ENCODE measurements at places on chromosomes 1 and 21.

- no peak for DNase-seq
These were observed 14.1 kb upstream of the KLHDC8A start for GRCh38 chr1:205370780-205371179.

- no peak for DNase-seq
These were observed 22.3 kb downstream of the APP start for GRCh38 chr21:26148071-26148839.

DNA sequence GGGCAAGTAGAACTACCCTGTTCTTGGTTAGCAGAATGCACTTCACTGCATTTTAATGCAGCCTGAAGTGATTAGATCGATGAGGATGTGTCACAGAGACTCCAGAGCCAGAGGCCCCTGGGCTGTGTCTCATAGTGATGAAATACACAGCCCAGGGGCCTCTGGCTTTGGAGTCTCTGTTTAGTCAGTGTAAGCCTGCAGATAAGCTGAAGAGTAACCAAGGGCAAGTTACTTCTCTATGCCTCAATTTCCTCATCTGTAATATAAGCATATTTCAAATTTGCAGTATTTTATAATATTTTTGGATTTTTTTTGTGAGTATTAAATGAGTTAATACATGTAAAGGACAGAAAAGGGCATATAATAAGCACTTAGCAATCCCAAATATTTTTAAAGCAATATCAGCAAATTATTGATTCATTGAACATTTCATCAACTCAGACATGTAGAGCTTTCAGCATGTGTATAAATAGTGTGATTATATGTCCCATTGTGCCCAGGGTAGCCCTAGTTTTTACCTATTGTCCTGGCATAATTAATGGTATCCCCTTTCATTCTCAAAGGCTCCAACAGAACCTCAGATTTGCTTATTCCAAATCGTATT, 23.6 kb upstream of the APOBEC4 start:
- no peak for DNase-seq

GRCh38 chr21:18776936-18777335, 373.4 kb upstream of the TMPRSS15 start:
- no peak for DNase-seq

DNA sequence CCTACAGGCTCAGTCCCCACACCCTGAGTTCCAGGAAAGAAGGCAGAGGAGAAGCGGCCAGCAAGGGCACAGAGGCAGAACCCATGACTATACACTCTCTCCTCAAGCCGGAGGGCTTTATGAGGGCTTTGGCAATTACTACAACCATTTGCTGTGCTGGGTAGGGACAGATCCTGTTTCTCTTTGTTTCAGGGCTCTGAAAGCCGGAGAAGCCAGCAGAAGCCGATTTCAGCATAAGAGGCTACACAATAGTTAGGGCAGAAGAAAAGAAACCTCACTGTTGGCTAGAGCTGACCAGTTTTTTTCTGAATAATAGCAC, 13.9 kb downstream of the GPR3 start:
- no peak for DNase-seq

- DNase-seq = no peak
These were observed 38.6 kb downstream of the FMO4 start for GRCh38 chr1:171352554-171352953.

GRCh38 chr1:184022668-184023067, 14.9 kb downstream of the COLGALT2 start:
- DNase-seq = no peak

DNA sequence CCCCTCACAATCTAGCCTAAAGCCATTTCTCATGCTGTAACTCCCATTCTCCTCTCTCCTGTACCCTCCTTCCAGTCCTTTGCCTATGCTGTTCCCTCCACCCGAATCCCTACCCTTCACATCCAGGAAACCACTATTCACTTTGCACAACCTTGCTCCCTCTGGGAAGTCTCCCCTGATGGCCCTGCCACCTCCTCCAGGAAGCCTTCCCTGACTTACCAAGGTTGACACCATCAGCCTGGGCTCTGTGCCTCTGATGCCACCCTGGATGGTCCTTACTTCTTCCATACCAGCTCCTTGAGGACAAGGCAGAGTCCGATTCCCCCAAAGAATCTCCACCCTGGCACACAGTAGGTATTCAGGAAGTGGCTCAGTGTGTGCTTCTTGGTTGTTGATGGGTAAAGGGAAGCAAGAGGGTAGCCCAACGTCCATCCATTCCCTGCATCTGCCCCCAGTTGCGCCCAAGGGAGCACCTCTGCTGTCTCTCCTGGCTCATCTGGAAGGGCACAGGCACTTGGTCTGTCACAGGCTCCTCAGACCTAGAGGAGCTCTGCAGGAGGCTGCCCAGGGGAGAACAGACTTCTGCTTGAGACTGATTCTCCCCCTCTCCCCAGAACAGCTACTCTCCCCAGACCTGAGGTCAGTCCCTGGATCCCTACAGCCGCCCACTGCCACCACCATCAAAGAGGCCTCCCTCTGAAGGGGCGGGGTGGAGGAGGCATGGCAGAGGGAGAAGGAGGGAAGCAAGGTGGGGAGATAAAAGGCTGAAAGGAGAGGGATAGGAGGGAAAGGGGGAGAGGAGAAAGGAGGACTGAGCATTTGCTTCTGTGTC, 36.1 kb upstream of the ZC3H12A start:
- DNase-seq = no peak

GRCh38 chr1:223152399-223152798, 9.4 kb upstream of the TLR5 start:
- no peak for DNase-seq

DNA sequence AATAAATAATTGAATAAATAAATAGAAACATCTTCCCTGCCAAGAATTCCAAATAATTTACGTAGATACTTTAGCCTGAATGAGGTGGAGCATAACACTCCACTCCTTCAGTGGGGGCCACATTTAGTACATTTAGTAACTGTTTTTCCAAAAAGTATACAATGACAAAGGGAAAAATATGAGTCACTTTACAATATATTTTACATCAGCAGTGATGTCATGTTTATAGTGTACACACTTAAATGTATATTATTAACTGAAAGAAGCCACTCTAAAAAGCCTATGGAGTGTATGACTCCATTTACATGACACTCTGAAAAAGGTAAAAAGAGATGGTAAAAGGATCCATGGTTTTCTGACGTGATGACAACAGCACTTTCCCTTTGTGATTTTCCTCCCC, 344.5 kb upstream of the GREM2 start:
- no peak for DNase-seq

- no peak for DNase-seq
These were observed 45.7 kb downstream of the TCEANC2 start for GRCh38 chr1:54099061-54099610.

GRCh38 chr1:168613038-168613451, 36.6 kb downstream of the XCL1 start:
- DNase-seq = no peak

DNA sequence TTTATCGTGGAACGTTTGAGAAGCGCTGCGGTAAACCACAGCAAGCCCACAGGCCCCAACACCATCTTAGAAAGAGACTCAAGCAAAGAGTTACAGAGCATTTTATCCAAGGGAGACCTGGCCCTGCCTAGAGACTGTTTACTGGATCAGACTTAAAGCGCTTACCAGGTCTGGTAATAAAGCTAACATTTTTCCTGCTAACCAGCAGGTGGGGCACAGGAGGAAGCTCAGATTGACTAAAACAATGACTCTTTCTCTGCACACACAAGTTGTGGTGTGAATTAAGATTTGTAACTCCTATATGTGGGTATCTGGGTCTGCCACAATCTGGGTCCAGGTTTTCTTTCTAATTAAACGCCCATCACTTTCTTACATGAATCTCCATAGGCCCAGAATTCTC, 136.5 kb upstream of the ETS2 start:
- peak; percentile 19 for DNase-seq

- no peak for DNase-seq
These were observed 89.9 kb upstream of the SLC2A1 start for GRCh38 chr1:43048601-43049011.

DNA sequence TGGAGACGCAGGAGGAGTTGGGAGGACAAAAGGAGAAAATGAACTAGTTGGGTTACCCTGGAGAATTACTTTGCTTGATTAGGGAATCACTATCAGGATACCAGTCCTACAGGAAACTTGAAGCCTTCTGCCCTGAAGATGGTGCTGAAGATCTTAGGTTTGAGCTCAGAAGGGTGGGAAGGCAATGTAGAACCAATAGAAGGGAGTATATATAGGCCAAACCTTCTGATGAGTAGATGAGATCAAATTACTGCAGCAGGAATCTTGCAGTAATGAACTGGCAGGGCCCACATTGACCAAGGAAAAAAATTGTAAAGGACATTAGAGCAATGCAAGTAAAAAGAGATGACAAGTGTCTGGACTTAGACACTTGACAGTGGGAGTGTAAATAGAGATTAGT, 116.3 kb upstream of the CACYBP start:
- no peak for DNase-seq

- DNase-seq = no peak
These were observed 55.2 kb downstream of the S100B start for GRCh38 chr21:46549650-46550049.

DNA sequence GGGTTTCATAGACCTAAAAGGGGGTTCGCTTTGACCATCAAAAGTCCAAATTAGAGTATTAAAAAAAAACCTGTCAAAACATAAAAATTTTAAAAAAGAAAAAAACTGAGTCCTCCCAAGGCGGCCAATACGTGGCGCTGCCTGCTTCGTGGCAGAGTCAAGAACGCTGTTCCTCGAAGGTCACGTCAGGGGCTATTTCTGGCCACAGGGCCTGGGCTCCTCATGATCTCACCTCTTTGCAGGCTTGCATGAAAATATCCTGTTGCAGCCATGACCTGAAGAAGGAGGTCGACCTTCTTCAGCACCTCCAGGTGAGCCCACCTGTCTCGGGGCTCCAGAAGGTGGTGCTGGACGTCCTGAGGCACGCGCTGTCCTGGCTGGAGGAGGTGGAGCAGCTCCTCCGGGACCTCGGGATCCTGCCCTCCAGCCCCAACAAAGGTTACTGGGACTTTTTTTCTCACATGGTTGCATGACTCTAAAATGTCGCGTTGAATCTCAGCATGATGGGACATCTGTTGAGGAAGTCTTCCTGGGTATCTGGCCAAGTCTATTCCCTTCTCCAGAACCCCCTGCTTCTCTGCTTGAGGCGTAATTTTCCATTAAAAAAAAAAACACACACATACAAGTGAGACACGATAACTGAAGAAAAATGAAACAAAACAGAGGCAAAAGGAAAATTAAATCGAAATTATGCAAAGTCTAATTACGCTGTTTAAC, 80.4 kb upstream of the EFHD2 start:
- no peak for DNase-seq

- no peak for DNase-seq
These were observed 4.3 kb downstream of the TNFRSF14 start for GRCh38 chr1:2560299-2561073.

GRCh38 chr1:84095308-84095707, 48.8 kb upstream of the PRKACB start:
- DNase-seq = no peak

DNA sequence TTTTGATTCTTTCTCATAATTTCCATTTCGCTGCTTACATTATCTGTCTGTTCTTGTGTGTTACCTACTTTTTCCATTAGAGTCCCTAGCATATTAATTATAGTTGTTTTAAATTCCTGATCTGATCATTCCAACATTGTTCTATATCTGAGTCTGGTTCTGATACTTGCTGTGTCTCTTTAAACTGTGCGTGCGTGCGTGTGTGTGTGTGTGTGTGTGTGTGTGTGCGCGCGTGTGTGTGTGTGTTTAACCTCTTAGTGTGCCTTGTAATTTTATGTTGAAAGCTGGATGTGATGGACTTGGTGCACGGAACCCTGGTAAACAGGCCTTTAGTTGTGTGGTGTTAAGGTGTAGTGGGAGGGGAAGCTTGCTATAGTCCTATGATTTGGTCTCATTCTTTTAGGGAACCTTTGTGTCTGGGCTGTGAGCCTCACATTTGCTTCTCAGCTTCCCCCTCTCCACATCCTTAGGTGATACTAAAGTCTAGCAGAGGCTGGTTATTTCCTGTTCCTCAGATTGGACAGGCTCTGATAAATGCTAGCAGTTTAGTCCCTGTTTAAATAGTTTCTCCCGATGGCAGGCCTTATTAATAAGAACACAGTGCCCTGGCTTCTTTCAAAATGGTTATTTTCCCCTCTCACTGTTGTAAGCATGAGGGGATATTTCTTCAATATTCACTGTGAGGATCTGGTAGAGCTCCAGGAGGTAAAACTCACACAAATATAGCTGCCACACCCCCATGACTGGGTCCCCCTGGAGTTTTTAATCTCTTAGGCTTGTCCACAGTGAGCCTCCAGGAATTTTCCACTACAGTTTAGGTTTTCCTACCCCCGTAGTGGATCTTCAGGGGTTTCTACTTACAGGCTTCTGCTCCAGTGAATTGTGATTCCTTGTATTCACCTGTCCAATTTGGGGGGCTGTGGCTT, 118.3 kb downstream of the GALNT2 start:
- no peak for DNase-seq

DNA sequence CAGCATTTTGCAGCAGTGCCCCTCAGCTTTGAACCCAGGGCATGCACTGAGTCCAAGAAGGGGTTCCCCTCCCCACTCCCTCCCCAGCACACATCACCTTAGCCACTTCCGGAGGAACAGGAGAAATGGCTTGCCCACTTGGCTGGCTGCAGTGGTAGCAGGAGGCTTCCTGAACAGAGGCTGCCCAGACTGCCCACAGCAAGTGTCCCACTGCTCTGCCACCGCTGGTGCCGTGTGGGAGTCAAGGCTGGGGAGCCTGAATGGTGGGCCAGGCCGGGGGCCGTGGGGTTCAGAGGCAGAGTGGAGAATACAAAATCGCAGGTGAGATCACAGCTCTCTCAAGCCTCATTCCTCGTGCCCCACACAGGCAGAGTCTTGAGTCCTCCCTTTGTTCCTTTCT, 34.5 kb downstream of the CD247 start:
- no peak for DNase-seq

- no peak for DNase-seq
These were observed 31.8 kb downstream of the GADD45A start for GRCh38 chr1:67716800-67717199.

DNA sequence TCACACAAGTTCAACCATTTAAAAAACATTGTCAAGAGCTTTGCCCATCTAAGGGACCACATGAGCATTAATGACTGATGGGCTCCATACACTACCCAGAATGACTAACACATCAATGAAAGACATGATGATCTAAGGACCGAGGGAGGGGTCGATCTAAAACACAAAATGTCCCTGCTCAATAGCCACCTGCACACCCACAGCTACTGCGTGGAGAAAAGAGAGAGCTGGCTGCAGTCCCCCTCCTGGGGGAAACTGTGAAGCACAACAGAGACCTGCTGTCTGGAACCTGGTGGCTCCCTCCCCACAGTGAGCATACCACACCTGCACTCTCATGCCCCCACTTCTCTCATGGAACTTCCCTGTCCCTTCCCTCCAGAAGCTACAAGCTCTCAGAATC, 130.1 kb upstream of the ERG start:
- no peak for DNase-seq

DNA sequence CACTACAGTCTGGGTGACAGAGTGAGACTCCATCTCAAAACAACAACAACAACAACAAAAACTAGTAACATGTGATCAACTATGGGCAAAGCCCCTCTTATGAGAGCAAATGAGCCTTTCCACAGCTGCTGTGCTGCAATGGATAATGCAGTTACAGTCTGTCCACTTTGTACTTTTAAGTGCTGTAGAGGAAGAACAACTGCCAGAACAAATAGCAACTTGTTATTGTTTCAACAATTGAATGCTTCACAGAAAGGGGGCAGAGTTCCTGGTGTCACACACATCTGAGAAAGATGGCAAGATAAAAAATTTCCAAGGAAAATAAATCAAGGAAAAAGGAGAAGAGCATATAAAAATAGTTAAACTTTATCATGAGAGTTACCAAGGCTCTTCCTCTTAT, 243.6 kb upstream of the DMRTA2 start:
- no peak for DNase-seq

- DNase-seq = no peak
These were observed 4.2 kb downstream of the AURKAIP1 start for GRCh38 chr1:1370771-1371300.

GRCh38 chr1:197486946-197487345, 218.9 kb downstream of the CRB1 start:
- DNase-seq = no peak

Data from OCI-LY7 (cell line).